ENCODE measurements at places on chromosomes 2 and 18. TPM values are rescaled to one million over a fixed set of nuclear protein-coding genes. Genes with fewer than 3 reads are reported as not detected.

PTPRM gene
- 8.0 TPM for total RNA-seq

SPC25 gene
- total RNA-seq = 1.3 TPM

SIX3 gene
- not detected for total RNA-seq

COL6A3 gene
- 0.52 TPM for total RNA-seq

CCDC121 gene
- total RNA-seq = 0.84 TPM

C2orf66 gene
- not detected for total RNA-seq

G6PC2 gene
- not detected for total RNA-seq

NTSR2 gene
- total RNA-seq = not detected

SFT2D3 gene
- 14.8 TPM for total RNA-seq

TSPYL6 gene
- not detected for total RNA-seq

KIAA2012 gene
- total RNA-seq = not detected

IL1RN gene
- total RNA-seq = 203 TPM

RGPD3 gene
- total RNA-seq = 1.5 TPM

COLEC11 gene
- not detected for total RNA-seq

HOXD3 gene
- total RNA-seq = not detected

FBXO48 gene
- total RNA-seq = 0.52 TPM

RTKN gene
- total RNA-seq = 0.31 TPM

SNTG2 gene
- total RNA-seq = 1.5 TPM

ANTXR1 gene
- under 0.01 TPM for total RNA-seq

SCN9A gene
- 0.63 TPM for total RNA-seq

ACADL gene
- total RNA-seq = not detected

Measured in mononuclear cell (primary cell).